Testis (tissue), 5 donors: ENCODE measurements at places on chromosomes 6 and 20. TPM values are rescaled to one million over a fixed set of nuclear protein-coding genes. Genes with fewer than 3 reads are reported as not detected.

The MTFR2 gene
- 8.8 TPM for total RNA-seq

The MCHR2 gene
- total RNA-seq: 0.31 TPM

The COL21A1 gene
- total RNA-seq: 6.6 TPM

The RNGTT gene
- total RNA-seq: 22.1 TPM

The SLC16A10 gene
- 12.0 TPM for total RNA-seq

The FILIP1 gene
- total RNA-seq: 2.7 TPM

The SLC2A10 gene
- total RNA-seq: 12.0 TPM

The SMOC2 gene
- total RNA-seq: 140 TPM

The RNF144B gene
- 6.1 TPM for total RNA-seq

The PTCHD4 gene
- 1.6 TPM for total RNA-seq

The CNPY3 gene
- total RNA-seq: 46.7 TPM

The TRIM31 gene
- 0.50 TPM for total RNA-seq

The ADGRG6 gene
- total RNA-seq: 10.6 TPM

The TNFAIP3 gene
- total RNA-seq: 12.6 TPM

The TBXT gene
- total RNA-seq: 0.24 TPM

The SRSF12 gene
- total RNA-seq: 14.7 TPM

The SLC35F1 gene
- total RNA-seq: 1.6 TPM
